H1 (cell line): ENCODE measurements at places on chromosomes 2 and 18. TPM values are rescaled to one million over a fixed set of nuclear protein-coding genes. Genes with fewer than 3 reads are reported as not detected.

DNA sequence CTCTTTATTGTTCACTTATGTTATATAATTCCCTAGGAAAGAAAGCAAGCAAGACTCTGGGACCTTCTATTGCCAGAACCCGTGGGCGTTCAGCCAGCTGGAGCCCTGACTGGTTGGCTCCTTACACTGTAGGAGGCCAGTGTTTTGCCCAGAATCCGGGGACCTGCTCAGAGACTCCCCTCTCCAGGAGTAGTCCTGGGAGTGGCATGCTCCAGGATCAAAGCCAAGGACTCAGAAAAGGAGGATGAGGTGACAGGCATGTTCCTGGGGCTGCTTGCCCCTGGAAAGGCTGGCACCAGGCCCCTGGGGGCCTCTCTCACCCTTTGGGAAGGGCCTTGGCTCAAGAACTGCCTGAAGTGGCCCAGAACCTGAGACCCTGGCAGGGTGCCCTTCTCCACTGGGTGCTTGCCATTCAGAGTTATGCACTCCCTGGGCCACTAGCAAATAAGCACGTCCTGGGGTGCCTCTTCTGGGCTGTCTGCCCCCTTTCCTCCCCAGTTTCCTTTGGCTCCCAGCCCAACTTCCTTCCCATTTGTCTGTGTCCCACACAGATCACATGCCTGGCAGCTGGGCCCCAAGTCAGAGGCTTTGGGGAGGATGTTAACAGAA lies 19.6 kb upstream of the KIF3C start:
- DNase-seq, result no peak

Gene RAX
- 0.52 and 0.80 TPM in 2 replicates for total RNA-seq

GRCh38 chr2:23589220-23589647 lies 204.3 kb downstream of the KLHL29 start:
- no peak for DNase-seq

DNA sequence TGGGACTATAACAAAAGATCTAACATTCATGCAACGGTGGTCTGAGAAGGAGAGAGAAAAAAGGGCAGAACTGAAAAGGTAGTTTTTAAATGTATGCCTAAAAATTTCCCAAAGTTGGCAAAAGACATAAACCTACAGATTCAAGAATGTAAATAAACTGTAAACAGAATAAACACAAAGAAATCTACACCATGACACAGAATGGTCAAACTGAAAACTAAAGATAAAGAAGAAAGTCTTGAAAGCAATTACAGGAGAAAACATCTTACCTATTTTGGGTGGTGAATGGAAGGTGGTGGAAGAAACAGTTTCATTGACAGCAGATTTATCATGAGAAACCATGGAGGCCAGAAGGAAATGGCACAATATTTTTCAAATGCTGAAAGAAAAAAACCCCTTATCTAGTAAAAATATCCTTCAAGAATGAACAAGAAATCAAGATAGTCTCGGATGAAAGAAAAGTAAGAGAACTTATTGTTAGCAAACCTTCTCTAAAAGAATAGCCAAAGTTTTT lies 35.6 kb upstream of the ZNF397 start:
- DNase-seq, result no peak

GRCh38 chr2:193476171-193476800 lies 1281.6 kb upstream of the TMEFF2 start:
- no peak for DNase-seq

Gene CFAP210
- 0.37 and 0.86 TPM in 2 replicates for total RNA-seq

DNA sequence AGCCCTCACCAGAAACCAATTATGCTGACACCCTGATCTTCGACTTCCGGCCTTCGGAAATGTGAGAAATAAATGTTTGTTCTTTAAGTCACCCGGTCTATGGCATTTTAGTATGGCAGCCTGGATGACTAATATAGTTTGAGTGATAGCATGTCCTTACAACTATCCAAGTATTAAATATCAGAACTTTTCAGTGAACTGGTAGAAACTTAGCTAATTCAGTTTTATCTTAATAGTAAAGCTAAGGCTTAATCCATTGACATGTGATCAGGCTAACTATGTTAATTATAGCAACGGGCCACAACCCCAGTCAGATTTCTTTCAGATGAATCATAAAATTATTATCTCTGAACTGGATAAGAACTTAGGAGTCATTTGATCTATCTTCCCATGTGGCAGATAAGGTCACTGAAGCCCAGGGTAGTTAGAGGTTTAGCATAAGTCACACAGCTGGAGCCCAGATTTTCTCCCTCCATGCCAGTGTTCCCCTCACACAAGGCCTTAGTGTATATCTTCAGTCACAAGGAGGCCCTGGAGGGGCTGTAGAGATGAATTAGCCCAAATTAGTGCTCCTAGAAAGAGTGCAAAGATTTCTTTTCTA lies 40.7 kb upstream of the UPP2 start:
- DNase-seq, result no peak

DNA sequence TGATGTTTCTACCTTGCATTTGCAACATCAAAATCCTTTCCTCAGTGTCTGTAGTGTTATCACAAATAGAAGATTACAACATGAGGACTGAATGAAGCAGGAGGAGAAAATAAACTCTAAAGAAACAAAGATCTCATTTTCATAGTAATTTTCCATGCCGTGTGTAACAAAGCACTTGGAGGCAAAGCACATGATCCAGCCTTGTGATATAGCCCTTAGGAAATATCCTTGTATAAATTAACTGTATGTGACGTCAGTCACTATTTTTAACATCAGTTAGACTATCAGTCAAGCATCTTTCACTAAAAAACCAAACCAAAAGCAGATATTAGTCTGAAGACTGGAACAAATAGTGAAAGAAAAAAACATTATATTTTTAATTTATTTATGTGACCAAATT lies 492.1 kb upstream of the CNTNAP5 start:
- no peak for DNase-seq

GRCh38 chr2:197869041-197869440 lies 64.6 kb downstream of the PLCL1 start:
- DNase-seq, result no peak

DNA sequence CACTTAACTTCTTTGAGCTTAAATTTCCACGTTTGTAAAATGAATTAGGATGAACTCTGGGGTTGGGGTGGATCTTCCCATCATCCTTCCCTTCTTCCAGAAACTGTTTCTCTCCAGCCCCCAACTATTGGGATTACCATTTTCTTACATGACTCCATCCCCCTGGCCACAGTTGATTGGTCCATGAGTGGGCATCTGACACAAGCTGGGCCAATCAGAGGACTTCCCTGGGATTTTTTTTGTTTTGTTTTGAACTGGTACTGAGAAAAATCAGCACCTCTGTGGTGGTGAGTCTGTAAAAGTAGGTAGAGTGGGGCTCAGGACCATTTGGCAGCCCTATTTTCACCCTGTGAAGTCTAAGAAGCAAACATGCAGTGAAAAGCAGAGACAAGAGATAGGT lies 118.0 kb upstream of the SERTAD2 start:
- no peak for DNase-seq

GRCh38 chr18:27062802-27063201 lies 122.3 kb downstream of the CHST9 start:
- DNase-seq, result no peak

- DNase-seq, result no peak
Measured at GRCh38 chr2:61167579-61167978, 5.6 kb downstream of the C2orf74 start.

GRCh38 chr2:102251849-102252203 lies 59.5 kb upstream of the IL1RL1 start:
- DNase-seq, result no peak

Gene B3GNT7
- total RNA-seq, result 72.5 and 73.1 TPM in 2 replicates

DNA sequence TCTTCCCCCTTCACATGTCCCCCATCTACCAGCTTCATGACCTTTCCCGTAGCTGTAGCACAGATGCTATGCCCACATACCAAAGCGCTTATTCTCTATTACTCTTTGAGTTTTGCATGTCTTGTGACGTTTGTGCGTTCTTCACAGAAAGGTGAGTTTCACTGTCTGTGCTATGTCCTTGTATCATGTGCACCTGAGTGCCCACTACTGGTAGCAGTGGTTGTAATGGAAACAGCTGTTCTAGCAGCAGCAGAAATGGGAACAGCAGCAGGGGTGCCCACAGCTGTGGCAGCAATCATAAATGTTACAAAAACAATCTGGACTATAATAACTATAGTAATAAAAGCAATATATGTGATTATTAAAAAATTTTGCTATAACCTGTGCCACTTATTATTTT lies 127.1 kb downstream of the STK39 start:
- no peak for DNase-seq

DNA sequence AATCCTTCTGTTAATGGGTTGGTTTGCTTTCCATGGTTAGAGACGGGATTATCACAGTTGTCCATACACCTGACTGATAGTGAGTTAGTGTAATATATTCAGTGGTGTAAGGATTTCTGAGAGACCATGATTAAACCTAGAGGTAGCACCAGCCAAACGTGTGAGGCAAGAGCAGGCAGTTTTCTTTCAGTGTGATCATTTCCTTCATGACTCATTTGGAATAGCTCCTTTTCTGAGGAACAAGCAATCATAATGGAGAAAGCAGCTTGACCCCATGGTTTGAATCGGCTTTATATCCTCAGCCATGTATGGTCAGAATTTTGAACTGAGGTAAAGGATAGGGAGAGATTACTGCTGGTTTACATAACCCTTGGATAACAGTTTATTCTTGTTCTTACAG lies 2.9 kb downstream of the MXD1 start:
- DNase-seq, result no peak

- DNase-seq, result no peak
Measured at GRCh38 chr18:57961876-57962505, 82.0 kb upstream of the NEDD4L start.

DNA sequence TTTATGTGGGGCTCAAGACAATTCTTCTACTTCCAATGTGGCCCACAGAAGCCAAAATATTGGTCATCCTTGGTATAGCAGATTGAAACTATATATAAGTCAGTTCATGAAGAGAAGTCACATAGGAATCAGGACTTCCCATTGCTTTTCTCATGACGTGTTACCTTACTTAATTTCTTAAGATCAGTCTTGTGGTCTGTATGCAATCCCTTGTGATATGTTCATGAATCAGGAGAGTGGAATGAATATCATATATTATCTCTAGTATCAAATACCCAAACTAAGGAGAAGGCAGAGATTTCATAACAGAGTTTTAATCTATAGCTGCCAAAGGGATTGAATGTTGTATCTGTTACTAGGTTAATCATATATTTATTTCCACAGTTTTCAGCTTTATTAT lies 1390.4 kb downstream of the SUCLG1 start:
- DNase-seq, result no peak
